ENCODE measurements at places on chromosomes 7 and 10. TPM values are rescaled to one million over a fixed set of nuclear protein-coding genes. Genes with fewer than 3 reads are reported as not detected.
A peak's percentile ranks its signal among the peaks of the same experiment; 100 is the strongest.

C10orf95 gene
- total RNA-seq = not detected

CALCR gene
- not detected for total RNA-seq

TMEM213 gene
- total RNA-seq = not detected

DLX5 gene
- 1.3 TPM for total RNA-seq

CNPY4 gene
- 16.0 TPM for total RNA-seq

- peak; percentile 56 for DNase-seq
These were observed 112.8 kb downstream of the CDK14 start for GRCh38 chr7:90708841-90709317.

GRCh38 chr7:135375908-135376699 lies 133.8 kb downstream of the CNOT4 start:
- DNase-seq = no peak

DNA sequence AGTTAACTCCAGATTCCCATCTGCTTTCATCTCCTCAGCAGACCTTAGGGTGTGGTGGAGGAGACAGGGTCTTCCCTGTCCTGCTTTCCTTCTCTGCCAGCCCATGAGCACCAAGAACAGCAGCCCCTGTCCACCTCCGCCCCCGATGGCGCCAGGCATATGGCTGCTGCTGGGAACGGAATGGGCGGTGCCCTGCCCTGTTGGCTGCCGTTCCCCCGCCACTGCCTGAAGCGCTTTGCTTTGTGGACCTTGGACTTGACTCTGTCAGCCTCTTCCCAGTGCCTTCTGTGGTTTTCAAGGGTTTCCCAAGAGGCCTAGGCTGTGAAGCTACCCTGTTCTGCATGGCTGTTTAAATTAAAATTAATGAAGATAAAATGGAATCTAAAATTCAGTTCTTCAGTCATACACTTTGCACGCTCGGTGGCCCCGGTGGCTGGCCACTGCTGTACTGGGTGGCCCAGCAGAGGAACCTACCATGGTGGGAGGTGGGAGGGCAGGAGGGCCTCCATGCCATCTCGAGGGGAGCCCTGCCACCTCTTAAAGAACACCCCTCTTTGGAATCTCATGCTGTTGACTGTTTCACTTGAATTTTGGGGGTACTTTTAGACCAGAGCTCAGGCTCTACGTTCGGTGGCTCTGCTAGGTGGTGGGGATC lies 78.7 kb downstream of the NKX6-2 start:
- DNase-seq = no peak

GRCh38 chr10:26624006-26624405 lies 73.5 kb upstream of the PDSS1 start:
- no peak for DNase-seq

DNA sequence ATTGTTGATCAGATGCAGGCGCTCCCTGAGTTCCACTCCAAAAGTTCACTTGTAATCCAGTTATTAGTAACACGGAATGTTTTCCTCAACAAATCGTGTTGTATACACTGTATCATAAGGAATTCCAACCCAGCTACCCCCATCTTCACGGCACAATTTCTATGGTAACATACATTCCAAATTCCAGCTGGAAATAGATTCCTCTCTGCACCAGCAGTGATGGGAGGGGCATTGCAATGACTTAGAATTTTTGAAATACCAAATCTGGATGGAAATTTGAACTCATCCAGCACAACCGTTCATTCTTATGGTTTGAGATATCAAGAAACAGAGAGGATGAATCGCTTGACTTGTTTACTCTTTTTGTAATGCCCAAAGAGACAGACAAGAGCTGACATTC lies 38.9 kb upstream of the RHEB start:
- DNase-seq = no peak

DNA sequence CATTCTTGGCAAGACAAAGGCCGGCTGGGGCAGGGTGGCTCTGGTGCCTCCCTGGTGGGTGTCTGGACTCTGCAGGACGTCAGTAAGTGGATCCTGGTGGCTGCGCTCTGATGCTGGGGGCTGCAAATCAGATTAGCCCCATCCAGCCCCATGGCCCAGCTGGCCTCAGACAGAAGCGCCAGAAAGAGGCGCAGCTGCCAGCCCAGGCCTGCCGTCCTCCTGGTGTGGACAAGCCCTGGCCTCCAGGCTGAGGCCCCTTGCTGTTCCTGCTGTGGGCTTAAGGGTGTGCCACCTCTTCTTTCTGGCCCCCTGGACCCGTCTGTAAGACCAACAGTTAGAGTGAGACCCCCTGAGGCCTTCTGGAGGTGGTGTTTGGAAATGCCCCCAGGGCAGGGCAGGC lies 5.9 kb upstream of the LFNG start:
- DNase-seq = no peak

DNA sequence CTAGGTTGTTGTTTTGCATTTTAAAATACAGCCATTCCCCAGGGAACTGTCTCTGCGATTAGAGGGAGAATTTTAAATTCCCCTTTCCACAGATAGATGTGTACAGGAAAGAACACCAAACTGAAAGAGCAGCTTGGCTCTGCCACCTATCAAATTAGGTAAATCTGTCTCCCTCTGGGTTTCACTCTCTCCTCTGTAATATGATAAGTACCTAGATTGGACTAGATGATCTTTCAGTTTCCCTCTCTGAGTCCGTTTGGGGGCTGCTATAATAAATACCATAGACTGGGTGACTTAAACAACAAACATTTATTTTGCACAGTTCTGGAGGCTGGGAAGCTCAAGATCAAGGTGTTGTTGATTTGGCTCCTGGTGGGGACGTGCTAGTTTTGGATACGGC lies 186.0 kb downstream of the KIF20B start:
- DNase-seq = no peak

All from Daoy (cell line).